Foreskin keratinocyte (primary cell): ENCODE measurements at places on chromosomes 7 and 10. TPM values are rescaled to one million over a fixed set of nuclear protein-coding genes. Genes with fewer than 3 reads are reported as not detected.

GRCh38 chr7:1555046-1555812 is 776 bp downstream of the TMEM184A start:
- peak; percentile 62 for DNase-seq

DNA sequence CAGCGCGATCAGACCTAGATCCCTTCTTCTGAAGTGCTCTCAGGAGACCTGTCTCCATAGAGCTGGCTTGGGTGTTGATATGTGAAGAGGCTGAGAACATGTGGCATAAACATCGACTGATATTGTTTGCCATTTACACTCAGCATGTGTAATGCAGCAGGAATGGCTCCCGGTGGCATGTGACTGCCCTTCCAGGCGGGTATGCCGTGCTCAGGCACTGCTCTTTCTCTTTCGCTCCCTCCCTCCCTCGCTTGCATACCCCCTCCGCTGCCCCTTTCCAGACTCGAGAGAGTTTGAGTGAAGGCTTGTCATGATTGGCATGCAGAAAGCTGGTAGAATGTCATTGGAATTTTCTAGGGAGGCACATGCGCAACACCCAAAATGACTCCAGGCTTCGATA is 107.3 kb upstream of the PDCD4 start:
- DNase-seq, result no peak

EMX2 gene
- 1.3 and 1.5 TPM in 2 replicates for total RNA-seq

CALML5 gene
- total RNA-seq, result 2.4 and 65.7 TPM in 2 replicates

DNA sequence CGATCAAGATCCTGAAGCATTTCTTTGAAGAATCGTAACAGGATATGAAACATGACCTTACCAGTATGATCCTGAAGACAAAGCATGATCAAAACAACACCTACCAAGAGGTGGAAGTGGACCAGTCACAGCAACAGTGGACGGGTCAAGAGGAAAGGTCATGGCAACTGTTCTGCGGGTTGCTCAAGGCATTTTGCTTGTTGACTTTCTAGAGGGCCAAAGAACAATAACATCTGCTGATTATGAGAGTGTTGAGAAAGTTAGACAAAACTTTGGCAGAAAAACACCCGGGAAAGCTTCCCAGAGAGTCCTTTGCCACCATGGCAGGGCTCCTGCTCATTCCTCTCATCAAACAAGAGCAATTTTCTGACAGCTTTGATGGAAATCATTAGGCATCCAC is 65.6 kb upstream of the LRRC18 start:
- DNase-seq, result no peak

NRAP gene
- not detected in 2 replicates for total RNA-seq

- no peak for DNase-seq
Observed at GRCh38 chr10:71001470-71001869, 113.1 kb upstream of the PCBD1 start.

GHRHR gene
- not detected in 2 replicates for total RNA-seq

GRCh38 chr7:44259547-44260457 is 59.0 kb downstream of the YKT6 start:
- DNase-seq, result peak; percentile 69

DNA sequence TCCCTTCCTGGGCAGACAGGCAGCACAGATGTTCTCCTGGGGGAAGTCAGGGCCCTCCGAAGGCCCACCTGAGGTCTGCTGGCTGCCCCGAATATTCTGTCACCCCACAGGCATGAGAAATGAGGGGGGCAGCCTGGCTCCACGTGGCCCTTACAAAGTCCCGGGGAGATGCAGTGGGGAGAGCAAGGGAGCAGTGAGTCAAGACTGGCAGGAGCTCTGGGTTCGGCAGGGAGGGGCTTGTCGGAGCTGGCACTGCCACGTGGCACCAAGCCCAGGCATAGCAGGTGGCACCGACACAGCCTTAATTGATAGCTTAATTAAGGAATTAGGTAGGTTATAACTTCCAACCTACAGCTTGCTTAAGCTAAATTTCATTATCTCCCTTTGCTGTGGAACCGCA is 163.9 kb downstream of the USP6NL start:
- no peak for DNase-seq

NUTM2E gene
- 0.20 and 0.28 TPM in 2 replicates for total RNA-seq

GRCh38 chr10:84166620-84167288 is 6.8 kb upstream of the GPR15LG start:
- no peak for DNase-seq

SLC26A3 gene
- not detected in 2 replicates for total RNA-seq

DNA sequence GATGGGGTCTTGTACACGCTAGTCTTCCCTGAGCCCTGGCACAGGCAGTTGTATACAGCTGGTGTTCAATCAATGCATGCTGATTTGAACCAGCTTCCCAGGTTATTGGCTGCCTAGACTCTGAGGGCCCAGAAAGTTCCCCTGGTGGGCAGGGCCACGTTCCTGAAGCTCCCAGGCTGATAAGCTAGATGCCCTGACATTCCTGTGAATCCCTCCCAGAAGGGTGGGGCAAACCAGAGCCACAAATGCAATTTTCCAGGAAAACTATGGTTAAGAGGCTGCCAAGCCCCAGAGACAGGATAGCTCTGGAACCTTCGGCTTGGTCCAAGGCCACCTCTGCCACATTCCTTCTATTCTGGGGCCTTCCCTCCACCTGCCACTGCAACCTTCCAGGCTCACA is 78.2 kb downstream of the FAM53B start:
- DNase-seq, result no peak

- no peak for DNase-seq
Observed at GRCh38 chr7:113026941-113027340, 59.7 kb downstream of the GPR85 start.

CALY gene
- not detected in 2 replicates for total RNA-seq

CUBN gene
- total RNA-seq, result 0.07 and 0.10 TPM in 2 replicates

DNA sequence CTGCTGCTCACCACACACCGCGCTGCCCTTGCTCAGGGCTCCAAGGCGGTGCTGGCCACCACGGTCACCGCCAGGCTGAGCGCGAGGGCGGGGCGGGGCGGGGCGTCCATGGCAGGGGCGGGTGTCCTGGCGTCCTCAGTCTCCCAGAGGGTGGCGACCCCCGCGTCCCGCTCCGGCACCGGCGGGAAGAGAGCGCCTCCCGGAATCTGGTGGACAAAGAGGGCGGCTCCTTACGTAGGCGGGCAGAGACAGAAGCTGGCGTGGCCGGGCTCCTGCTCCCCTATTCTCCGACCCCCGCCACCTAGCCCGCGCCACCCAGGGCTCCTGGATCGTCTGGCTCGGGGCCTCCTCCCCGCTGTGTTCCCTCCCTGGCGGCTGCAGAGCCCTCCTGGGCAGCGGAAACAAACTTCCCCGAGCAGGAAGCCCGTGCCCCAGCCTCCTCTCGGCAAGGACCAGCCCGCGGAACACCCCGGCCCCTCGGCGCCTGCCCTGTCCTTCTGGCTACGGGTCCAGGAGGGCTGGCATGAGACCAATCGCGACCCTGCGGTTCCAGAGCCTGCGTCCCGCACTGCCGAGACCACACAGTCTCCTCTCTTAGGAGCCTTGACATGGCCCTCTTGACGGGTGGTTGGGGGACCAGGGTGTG is 133.8 kb upstream of the ZNF92 start:
- no peak for DNase-seq

PRF1 gene
- total RNA-seq, result not detected in 2 replicates

PRKCQ gene
- total RNA-seq, result 8.0 and 9.6 TPM in 2 replicates

OPALIN gene
- total RNA-seq, result not detected in 2 replicates
